Fibroblast of lung (primary cell): ENCODE measurements at places on chromosomes 7 and 10. TPM values are rescaled to one million over a fixed set of nuclear protein-coding genes. Genes with fewer than 3 reads are reported as not detected.
A peak's percentile ranks its signal among the peaks of the same experiment; 100 is the strongest.

The ABCB1 gene
- total RNA-seq, result 0.77 and 4.8 TPM in 2 replicates

- peak; percentile 53 for DNase-seq
Measured at GRCh38 chr10:34816501-34817002, 1.5 kb upstream of the PARD3 start.

DNA sequence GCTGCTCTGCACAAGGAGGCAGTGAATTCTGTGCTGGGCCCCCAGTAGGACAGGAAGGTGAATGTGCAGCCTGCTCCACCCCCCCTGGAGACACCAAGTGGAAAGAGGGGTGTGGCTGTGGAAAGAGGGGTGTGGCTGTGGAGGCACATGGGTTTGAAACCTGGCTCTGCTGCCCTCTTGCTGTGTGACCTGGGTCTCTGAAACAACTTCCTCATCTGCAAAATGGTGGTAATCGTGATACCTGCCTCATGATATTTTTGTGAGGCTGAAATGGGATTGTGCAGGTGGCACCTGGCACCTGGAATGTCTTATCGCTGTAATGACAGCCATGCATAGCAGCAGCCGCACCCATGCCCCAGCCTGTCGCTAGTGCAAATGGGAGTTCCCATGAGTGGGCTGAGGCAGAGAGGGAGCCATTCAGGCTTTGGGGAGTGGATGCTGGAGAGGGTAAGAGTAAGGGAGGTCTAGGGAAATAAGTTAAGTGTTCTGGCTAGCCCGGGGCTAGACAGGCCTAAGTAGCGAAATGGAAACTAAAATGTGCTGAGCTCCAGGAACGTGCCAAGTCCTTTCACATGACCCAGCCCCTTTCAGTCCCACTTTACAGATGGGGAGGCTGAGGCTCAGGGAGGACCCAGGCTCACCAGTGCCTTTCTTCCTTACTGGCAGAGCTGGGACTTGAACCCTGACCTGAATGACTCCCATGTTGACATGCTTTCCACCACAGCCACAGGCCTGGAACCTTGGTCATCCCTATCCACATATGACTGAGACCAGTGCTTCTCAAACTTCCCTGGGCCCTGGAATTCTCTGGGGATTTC, 35.0 kb downstream of the C10orf105 start:
- DNase-seq, result no peak

GRCh38 chr7:133376514-133376913, 123.6 kb downstream of the EXOC4 start:
- DNase-seq, result no peak

The GTF2IRD1 gene
- total RNA-seq, result 10.0 and 14.7 TPM in 2 replicates

The MMD2 gene
- not detected in 2 replicates for total RNA-seq

GRCh38 chr10:90905925-90906324, 15.0 kb downstream of the ANKRD1 start:
- DNase-seq, result no peak

The CRHR2 gene
- not detected in 2 replicates for total RNA-seq

GRCh38 chr10:43071865-43072650, 4.8 kb upstream of the RET start:
- DNase-seq, result no peak

DNA sequence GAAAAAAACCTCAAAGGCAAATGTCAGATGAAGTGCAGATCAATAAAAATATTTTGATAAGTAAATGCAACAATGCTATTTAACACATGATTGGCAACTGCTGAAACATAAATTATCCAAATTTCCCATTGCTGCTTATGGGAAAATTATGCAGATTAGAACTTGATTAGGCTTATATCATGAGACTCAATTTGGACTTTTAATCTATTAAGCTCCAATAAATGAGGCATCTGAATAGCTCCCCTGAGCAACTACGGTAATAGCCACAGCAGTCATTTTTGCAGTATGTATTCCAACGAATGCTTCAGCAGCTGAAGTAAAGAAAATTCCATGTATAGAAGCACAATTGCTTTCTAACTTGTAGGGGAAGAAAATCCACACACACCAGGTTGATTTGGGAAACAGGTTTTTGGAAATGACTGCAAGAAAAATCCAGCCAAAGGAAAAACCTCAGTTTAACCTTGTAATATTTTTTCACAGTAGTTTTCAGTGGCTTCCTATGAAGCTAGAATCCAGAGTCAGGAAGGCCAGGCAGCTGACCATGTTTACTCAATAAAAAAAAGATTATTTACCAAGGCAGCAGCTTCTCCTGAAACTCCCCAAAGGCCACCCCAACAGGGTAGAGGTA, 716.1 kb downstream of the KCNMA1 start:
- no peak for DNase-seq

- no peak for DNase-seq
Measured at GRCh38 chr10:13956826-13957225, 370.1 kb downstream of the PRPF18 start.

- DNase-seq, result peak; percentile 70
Measured at GRCh38 chr10:77333610-77334340, 303.8 kb downstream of the KCNMA1 start.

The AOC1 gene
- not detected in 2 replicates for total RNA-seq

DNA sequence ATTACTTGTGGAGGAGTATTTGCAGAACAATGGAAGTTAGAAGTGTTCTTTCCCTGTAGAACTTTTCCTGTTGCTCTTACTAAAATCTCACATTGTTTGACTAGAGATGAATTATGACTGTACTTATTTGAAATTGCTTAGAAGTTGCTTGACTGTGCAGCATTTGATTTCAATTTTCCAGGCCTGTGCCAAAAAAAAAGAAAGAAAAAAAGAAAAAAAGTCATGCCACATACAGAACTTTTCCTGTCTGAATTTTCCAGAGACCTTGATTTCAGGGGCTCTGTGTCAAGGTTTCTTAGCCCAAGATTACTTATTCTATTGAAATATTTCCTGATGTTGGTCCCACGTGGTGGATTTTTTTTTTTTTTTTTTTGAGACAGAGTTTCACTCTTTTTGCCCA, 3.5 kb upstream of the FAM171A1 start:
- peak; percentile 18 for DNase-seq

GRCh38 chr7:17787257-17787656, 153.0 kb downstream of the SNX13 start:
- no peak for DNase-seq

GRCh38 chr10:57880446-57881227, 387.1 kb downstream of the IPMK start:
- DNase-seq, result no peak

DNA sequence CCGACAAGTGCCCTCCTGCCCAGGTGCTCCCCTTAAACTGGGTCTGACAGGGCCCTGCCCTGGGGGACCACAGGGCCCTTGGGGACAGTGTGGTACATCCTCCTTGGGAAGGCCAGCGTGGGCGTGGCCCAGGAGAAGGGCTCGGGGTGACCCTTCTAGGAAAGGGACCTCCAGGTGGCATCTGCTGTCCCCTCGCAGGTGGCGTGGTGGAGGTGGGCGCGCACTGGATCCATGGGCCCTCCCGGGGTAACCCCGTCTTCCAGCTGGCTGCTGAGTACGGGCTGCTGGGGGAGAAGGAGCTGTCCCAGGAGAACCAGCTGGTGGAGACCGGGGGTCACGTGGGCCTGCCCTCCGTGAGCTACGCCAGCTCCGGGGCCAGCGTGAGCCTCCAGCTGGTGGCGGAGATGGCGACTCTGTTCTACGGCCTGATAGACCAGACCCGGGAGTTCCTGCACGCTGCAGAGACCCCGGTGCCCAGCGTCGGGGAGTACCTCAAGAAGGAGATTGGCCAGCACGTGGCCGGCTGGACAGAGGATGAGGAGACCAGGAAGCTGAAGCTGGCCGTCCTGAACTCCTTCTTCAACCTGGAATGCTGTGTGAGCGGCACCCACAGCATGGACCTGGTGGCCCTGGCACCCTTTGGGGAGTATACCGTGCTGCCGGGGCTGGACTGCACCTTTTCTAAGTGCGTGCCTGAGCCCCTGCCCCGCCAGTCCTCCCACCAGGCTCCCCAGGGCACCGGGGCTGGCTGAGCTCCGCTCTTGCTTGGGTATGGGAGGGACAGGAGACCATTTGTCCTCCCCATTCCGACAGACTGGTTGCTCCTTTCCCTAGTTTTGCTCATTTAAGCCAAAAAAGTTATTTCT, 972 bp downstream of the PAOX start:
- DNase-seq, result no peak

DNA sequence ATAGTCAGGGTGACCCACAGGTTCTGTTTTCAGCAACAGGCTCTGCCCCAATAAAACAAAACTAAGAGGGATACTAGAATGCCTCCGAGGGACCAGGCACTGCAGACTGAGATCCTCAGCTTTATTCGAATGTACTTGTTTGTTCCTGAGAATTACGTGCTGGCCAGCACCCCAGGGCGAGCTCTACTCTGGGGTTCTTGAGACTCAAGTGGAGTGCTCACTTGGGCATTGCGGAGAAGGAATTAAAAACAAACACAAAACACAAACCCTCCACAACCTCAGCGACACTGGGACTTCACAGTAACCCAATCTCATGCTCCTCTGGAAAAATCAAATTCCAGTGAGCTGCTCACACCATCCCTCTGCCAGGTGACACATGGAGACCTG, 250.7 kb downstream of the TNS3 start:
- no peak for DNase-seq

DNA sequence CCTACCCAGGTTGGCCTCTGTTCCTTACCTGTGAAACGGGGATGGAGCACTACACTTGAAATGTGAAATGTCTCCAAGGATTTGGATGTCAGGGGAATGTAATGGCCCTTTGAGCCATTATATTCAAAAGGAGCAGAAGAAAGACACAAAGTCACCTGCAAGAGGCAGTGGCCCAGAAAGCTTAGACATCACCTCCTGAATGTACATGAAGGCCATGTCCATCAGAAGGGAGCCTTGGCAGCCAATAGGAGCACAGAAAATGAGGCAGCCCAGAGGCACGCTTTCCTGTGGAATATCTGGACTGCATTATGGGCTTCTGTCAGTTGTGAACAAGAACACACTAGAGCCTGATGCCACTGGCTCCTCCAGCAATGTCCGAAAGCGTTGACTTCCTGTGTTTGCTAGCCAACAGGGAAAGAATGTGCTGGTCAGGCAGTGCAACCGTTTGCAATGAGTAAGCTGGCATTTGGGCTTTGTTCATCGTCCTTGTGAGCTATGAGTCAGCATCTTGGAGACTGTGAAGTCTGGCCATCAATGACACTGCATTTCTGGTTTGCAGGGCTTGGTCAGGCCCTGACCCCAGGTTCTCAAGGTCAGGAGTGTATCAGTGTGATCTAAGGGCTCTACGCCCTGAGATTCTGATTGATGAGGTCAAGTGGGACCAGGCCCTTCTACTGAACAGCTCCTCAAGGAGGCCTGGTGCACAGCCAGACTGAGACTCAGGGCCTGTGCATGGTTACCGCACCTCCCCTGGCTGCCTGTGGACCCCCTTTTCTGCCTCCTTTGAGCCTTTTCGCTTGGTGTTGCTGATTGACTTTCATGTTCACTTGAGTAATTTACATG, 222.4 kb downstream of the RPS24 start:
- peak; percentile 97 for DNase-seq

The ITPRID1 gene
- not detected in 2 replicates for total RNA-seq

The SLC13A1 gene
- total RNA-seq, result not detected in 2 replicates

GRCh38 chr10:63697956-63698786, 177.0 kb downstream of the REEP3 start:
- DNase-seq, result no peak

The GNAI1 gene
- 42.6 and 68.9 TPM in 2 replicates for total RNA-seq

GRCh38 chr10:4704034-4704545, 121.9 kb upstream of the AKR1E2 start:
- DNase-seq, result peak; percentile 100

The NXPH1 gene
- not detected in 2 replicates for total RNA-seq

The PRKG1 gene
- 60.1 and 71.8 TPM in 2 replicates for total RNA-seq

DNA sequence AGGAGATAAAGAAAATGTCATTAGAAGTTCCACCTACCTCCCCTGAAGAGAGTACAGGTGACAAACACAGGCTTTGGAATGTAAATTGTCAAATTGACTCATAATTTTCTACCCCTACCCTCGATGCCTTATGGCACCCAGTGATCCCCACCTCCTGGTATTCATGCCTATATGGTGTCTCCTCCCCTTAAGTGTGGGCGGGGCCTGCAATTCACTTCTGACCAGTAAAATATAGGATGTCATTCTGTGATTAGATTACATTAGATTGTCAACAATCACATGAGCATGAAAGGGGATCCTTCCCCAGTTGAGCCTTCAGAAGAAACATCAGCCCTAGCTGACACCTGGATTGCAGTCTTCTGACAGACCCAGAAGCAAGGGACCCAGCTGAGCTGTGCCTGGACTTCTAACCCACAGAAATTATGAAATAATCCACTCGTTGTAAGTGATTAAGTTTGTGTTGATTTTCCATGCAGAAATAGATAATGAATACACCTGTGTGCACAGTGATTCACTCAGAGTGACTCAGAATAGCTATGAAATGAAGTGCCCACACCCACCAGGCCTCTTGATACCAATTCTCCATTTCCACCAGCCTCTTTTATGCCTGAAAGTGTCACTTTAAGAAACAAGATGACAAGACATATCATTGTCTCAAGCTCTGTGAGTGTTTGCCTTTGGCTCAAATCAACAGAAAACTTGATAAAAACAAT, 8.5 kb upstream of the SLC39A12 start:
- DNase-seq, result no peak

The CAMK2B gene
- 0.17 and 0.26 TPM in 2 replicates for total RNA-seq

DNA sequence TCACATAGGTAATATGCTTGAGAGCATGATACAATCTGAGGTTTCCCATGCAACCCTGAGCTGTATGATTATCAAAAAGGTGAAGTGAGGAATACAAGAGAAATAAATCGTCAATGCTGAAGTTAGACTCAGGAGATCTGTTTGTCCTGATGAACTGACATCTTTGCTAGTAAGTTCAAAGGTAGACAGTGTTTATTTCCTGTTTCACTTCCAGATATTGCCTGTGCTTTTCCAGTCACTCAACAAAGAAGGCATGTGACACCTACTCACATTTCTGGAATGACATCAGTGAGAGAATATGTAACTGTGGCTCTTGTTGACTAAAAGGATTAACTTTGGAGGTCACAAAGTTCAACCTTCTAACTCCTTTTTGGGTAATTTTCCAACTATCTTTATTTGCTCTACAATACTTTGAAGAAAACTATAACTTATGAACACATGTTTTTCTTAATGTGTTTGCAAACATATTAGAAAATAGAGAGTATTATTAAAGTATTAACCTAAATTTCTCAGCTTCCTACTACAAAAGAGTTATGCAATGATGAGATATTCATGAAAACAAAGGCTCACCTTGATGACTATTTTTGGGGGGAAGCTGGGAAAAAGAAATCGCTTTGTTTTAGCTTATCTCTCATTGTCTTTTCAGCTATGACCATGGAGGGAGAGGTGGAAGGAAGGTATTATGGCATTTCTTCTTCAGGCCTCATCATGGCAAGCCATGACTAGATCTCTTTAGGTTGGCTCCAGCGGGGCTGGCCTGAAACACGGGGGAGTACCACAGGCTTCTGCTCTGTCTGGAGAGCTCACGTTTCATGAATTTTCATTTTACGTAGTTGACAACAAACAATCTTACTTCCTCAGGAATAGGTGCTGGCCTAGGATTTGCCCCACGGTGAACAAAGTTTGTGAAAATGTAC, 214.7 kb upstream of the SLC26A5 start:
- peak; percentile 67 for DNase-seq

GRCh38 chr7:95883217-95883616, 110.9 kb downstream of the DYNC1I1 start:
- DNase-seq, result no peak

- peak; percentile 99 for DNase-seq
Measured at GRCh38 chr10:13961097-13961496, 369.6 kb downstream of the FRMD4A start.
